KG1 (cell line): ENCODE measurements at places on chromosomes 16 and 17.

- DNase-seq: no peak
Observed at GRCh38 chr16:59997706-59998105, 1263.6 kb upstream of the GOT2 start.

DNA sequence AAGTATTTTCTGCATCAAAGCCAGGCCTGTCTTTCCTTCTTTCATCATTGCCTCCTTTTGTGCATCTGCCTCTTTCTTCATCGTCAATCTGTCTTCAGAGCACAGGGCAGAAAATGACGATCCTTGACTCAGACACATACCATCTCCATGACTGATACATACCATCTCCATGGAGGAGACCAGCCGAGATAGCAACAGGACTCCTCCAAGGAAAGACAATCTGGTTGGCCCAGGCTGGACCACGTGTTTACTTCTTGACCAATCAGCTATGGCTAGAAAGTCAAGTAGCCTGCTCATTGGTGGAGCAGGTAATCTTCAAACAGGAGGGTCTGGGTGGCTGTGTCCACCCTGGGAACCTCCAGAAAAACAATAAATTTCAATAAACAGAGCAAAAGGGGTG is 164.6 kb downstream of the CPPED1 start:
- no peak for DNase-seq

DNA sequence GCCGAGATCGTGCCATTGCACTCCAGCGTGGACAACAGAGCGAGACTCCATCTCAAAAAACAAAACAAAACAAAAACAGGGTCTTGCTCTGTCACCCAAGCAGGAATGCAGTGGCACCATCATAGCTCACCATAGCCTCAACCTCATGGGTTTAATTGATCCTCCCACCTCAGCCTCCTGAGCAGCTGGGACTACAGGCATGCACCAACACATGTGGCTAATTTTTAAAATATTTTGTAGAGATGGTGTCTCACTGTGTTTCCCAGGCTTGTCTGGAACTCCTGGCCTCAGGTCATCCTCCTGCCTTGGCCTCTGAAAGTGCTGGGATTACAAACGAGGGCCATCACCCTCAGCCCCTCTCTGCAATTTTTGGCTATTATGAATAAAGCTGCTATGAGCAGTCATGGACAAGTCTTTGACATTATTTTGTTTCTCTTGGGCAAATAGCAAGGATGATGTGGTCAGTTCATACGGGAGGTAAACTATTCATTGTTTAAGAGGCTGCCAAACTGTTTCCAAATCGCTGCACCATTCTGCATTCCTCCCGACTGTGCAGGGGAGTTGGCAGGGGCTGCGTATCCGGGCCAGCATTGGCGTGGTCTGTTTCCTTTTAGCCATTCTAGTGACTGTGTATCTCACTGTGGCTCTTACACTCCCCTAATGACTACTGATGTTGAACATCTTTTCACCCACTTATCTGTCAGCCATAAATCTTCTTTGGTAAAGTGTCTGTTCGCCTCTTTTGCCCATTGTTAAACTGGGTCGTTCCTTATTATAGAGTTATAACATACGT is 21.1 kb downstream of the EIF4A3 start:
- no peak for DNase-seq

GRCh38 chr17:21301593-21302550 is 17.4 kb downstream of the MAP2K3 start:
- no peak for DNase-seq

GRCh38 chr16:87486282-87486681 is 6.5 kb downstream of the ZCCHC14 start:
- no peak for DNase-seq

GRCh38 chr17:17970699-17971430 is 1.3 kb downstream of the TOM1L2 start:
- no peak for DNase-seq

GRCh38 chr17:75876190-75876937 is 2.0 kb downstream of the TRIM47 start:
- DNase-seq: no peak

DNA sequence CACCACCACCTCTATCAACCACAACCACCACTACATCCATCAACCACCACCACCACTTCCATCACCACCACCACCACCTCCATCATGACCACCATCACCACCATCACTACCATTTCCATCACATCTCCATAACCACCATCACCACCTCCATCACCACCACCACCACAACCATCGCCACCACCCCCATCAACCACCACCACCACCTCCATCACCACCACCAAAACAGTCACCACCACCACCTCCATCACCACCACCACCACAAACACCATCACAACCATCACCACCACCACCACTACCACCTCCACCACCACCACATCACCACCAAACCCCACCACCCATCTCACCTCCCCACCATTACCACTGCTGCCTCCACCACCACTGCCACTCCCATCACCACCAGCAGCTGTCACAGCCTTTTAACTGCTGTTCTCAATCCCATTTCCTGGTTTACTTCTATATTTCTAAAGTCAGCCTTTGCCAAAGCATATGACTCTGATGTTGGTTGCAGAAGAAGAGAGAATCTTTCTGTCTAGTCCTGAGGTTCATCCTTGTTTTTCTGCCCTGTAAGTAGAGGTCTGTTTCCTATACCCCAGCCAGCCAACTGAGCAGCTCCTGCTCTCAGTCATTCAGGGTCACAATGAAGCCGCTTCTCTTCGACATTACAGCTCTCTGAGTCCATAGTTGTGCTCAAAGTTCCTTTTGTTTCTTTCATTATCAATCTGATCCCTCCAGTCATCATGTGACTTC is 14.0 kb downstream of the MARCHF10 start:
- DNase-seq: no peak

- DNase-seq: no peak
Observed at GRCh38 chr17:58252141-58252540, 13.8 kb downstream of the LPO start.

DNA sequence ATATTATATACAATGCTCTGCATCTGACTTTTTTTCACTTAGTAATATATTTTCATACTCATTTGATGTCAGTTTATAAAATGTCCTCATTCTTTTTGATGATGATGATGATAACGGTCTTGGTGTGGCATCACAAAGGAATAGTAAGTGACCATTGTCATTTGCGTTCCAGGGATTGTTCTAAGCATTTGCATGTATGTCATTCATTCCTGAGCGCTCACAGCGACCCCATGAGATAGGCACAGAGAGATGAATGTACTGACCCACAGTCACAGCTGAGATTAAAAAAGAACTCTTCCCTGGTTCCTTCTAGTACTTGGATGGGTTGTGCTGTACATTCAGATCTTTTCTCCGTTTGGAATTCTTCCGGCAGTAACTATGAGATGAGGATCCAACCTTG is 21.2 kb upstream of the MSI2 start:
- DNase-seq: no peak

DNA sequence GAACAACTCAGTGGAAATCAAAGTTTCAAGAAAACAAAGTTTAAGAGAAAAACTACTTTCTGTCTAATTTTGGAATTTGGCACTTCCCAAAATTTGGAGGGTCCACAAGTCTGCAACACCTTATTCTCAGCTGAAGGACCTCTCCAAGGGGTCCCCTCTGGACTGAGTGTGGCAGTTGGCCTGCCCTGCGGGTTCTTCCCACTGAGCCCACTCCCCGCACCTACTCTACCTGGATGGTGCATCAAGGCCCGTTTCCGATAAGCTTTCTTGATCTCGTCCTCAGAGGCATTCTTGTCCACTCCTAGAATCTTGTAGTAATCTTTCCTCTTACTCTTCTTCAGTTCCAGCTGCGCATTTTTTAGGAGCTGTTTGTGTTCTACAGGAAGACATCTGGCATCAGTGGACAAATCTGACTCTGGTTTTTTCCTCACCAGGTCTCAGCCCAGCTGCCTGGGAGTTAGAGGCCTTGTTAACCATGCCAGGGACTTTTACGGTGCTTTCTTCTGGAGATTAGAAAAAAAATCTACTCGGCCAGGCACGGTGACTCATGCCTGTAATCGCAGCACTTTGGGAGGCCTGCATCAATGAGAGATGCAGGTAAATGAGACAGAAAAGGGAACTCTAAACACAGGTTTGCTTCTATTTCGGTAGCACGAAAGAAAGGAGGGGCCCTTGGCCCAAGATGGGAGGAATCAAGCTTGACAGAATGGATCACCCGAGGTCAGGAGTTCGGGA is 15.6 kb downstream of the CNP start:
- no peak for DNase-seq

GRCh38 chr17:76213491-76213890 is 26.8 kb downstream of the RNF157 start:
- DNase-seq: no peak

DNA sequence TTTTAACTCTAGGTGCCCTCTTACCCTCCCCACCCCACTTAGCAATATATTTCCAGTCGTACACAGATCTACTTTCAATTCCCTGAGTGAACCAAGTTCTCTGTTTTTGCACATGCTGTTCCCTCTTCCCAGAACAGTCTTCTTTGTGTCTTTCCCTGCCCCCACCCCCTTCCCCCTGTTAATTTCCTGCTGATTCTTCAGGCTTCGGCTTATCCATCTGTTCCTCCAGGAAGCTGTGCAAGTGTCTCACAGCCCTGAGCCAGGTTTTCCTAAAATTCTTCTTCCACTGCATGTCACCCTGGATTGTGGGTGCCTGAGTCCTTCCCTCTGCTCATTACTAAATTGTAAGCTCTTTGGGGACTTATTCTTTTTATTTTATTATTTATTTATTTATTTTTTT is 12.4 kb upstream of the SPOP start:
- no peak for DNase-seq

DNA sequence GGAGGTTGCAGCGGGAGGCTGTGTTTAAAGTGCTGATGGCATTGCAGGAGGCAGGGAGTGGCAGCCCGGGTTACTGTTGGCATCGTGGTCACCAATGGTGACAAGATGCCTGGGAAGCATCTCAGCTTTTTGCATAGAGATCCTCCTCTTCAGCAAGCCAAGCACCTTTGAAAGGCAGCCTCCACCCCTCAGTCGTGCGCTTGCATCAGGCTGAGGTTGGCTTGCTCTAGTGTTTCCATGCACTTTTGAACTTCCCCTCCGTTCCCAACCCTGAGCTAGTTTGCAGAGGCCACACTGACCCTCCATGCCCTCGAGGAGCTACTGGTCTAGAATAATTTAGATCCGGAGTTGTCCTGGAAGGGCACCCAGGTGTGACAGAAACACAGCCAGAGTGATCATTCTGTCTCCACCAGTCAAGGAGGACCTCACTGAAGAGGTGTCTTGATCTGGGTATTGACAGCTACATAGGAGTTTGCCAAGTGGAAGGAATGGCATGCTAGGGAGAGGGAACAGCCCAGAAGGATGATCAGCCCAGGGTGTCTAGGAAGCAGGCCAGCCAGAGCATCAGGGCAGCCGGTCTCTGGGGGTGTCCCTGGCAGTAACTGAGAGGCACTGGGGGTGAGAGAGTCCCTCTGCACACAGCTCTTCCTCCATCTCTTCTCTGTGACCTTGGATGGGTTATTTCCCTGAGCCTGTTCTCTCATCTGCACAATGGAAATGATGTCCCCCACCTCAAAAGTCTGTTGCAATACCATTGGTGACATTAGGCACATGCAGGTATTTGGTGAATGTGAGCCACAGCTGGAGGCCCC is 7.7 kb downstream of the BEAN1 start:
- DNase-seq: no peak

- DNase-seq: no peak
Observed at GRCh38 chr17:73066148-73066884, 26.2 kb downstream of the SLC39A11 start.

GRCh38 chr16:23296994-23297393 is 5.1 kb upstream of the SCNN1B start:
- no peak for DNase-seq

DNA sequence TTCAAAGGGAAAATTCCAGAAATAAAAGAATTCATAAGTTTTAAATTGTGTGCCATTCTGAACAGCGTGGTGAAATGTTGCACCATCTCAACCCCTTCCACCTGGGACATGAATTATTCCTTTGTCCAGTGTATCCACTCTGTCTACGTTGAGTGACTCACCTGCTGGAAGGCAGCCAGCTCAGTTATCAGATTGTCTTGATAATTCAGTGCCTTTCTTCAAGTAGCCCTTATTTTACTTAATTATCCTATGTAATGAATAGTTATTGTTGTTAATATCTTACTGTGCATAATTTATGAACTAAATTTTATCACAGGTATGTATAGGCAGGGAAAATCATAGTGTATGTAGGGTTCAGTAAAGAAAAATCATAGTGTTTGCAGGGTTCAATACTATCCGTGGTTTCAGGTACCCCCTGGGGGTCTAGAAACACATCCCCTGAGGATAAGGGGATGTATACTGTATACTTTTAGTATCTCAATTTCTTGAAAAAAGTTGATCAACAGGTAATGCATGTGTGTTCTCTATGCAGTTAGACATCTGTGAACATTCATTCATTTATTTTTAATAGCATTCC is 7.7 kb upstream of the PCTP start:
- no peak for DNase-seq

- no peak for DNase-seq
Observed at GRCh38 chr16:11342021-11342855, 3.0 kb upstream of the RMI2 start.
